DMS79 (cell line): ENCODE measurements at places on chromosomes 12 and 14.

DNA sequence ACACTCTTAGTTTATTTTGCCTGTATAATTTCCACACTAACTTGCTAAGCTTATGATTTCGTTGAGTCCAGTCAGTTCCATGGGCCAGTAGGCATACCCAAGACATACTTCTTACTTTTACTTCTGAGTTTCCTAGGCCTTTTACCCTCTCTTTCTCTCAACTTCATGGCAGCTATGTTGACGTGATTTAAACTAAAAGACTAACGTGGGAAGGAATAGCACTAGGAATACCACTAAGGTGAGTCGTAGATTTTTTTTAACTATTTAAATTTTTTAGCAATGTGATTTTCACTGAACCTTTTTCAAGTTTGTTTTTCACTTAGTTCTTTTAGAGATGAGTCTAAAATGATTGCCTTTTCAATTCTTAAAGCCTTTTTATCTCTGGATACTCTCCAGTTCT lies 793.5 kb upstream of the NOVA1 start:
- no peak for DNase-seq

- DNase-seq: no peak
Measured at GRCh38 chr14:106277503-106277902, 751.1 kb downstream of the TMEM121 start.

DNA sequence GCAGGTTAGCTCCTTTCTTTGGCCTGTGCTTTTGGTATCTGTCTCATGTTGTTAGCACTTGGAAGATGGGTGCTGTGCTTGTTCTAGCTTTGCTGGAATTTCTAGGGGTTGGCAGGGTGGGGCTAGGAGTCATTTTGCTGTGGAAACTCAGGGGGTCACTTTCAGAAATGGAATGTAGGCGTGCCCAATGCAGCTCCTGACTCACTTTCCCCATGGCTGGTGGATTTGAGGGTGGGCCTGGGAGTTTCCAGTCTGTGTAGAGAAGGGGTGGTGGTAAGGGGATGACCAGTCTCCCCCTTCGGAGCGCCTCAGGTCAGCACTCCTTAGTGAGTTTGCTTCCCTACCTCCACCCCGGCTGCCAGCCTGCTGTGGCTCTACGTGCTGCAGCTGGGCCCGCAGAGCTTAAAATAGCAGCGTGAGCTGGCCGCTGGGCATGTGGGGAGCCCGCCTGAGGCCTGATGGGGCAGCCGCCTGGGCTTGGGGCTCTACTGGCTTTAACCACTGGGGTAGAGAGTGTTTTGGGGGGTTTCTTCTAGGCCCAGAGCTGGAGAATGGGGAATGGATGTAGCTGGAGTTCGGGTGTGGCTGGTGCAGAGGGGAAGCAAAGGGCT lies 108.2 kb downstream of the TSPAN9 start:
- DNase-seq: no peak

GRCh38 chr12:26188127-26188526 lies 7.2 kb upstream of the SSPN start:
- DNase-seq: no peak

DNA sequence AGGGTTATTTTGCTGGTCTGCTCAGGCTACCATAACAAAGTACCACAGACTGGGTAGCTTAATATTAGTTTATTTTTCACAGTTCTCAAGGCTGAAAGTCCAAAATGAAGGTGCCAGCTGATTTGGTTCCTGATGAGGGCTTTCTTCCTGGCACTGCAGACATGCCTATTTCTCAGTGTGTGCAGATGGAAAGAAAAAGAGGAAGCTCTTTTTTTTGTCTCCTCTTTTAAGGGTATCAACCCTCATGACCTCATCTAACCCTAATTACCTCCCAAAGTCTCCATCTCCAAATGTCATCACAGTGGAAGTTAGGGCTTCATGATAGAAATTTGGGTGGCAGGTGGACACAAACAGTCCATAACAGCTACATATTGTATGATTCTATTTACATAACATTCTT lies 25.0 kb upstream of the POLR3B start:
- no peak for DNase-seq

DNA sequence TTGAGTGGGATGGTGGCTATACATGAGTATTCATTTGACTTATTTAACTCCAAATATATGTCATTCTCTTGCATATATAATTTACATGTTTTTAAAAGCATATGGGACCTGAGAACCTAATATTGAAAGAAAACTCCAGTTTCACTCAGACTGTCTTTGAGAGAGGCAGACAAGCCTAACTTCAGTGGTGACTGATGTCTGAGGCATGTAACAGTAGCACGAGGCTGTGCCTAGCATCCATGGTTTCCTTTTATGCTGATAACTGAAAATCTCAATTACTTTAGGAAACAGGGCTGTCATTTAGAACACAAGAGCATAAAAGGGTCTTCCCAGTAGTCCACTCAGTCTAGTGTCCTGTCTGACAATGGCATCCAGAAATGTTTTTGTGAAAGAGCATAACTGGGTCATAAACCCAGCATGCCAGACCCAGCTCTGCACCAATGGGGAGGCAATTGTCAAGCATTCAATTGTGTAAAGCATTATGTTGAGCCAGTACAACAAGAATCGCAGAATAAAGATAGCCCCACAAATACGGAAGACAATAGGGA lies 24.3 kb downstream of the MAPK1IP1L start:
- no peak for DNase-seq

GRCh38 chr12:6228535-6229223 lies 28.5 kb downstream of the CD9 start:
- no peak for DNase-seq

- no peak for DNase-seq
Measured at GRCh38 chr14:89319687-89320086, 97.3 kb downstream of the FOXN3 start.

- no peak for DNase-seq
Measured at GRCh38 chr14:56799343-56799645, 11.0 kb downstream of the OTX2 start.
